HS-5 (cell line): ENCODE measurements at places on chromosomes 13 and 19.

DNA sequence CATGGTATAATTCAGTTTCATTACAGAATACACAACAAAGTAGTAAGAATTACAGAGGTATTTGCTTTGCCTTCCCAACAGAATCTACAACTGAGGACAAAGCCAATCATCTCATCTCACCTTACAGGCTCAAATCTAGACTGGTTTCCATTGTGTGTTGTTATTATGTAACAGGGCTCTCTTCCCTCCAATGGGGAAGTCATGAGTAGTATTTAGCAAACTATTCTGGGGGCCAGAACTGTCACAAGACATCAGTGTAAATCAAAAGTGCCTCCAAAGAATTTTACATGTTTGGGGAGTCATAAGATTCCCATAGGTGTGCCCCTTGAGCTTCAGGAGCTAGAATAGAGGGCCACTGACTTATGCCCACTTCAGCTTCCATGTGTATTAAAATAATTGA lies 187.0 kb upstream of the EDNRB start:
- no peak for DNase-seq

DNA sequence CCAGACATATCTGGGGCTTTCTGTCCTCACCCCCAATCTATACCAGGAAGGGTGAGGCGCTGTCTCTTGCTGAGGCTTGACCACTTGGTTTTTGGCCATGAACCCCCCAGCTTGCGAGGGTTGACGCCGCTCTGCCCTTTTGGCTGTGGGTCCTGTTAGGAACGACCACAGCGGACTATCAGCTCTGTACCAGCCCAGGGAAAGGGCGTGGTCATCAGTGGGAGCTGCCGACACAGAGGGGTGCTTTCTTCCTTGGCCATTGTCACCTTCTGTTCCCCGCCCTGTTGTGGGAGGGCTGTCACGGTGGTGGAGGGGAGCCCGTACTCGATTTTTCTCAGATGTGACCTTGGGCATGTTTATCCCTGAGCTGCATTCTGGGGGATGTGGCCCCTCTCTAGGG lies 5.7 kb downstream of the DCAF15 start:
- no peak for DNase-seq

GRCh38 chr13:31881495-31881882 lies 142.2 kb downstream of the RXFP2 start:
- no peak for DNase-seq

DNA sequence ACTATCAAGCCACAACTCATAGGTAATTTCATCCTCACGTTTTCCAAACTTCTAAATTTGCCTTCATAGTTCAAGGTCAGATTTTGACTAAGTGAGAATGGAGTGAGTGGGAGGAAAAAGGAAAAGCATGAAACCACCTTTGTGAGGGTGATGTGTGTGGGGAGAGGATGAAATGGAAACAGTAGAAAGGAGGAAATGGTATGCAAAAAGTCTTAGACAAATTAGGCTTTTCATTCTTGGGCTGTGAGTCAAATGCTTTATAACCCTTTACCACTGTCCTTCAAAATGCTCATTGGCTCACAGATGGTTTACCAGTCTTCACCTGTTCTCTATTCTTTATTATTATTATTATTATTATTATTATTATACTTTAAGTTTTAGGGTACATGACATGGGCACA lies 127.2 kb downstream of the RAP2A start:
- DNase-seq, result no peak

DNA sequence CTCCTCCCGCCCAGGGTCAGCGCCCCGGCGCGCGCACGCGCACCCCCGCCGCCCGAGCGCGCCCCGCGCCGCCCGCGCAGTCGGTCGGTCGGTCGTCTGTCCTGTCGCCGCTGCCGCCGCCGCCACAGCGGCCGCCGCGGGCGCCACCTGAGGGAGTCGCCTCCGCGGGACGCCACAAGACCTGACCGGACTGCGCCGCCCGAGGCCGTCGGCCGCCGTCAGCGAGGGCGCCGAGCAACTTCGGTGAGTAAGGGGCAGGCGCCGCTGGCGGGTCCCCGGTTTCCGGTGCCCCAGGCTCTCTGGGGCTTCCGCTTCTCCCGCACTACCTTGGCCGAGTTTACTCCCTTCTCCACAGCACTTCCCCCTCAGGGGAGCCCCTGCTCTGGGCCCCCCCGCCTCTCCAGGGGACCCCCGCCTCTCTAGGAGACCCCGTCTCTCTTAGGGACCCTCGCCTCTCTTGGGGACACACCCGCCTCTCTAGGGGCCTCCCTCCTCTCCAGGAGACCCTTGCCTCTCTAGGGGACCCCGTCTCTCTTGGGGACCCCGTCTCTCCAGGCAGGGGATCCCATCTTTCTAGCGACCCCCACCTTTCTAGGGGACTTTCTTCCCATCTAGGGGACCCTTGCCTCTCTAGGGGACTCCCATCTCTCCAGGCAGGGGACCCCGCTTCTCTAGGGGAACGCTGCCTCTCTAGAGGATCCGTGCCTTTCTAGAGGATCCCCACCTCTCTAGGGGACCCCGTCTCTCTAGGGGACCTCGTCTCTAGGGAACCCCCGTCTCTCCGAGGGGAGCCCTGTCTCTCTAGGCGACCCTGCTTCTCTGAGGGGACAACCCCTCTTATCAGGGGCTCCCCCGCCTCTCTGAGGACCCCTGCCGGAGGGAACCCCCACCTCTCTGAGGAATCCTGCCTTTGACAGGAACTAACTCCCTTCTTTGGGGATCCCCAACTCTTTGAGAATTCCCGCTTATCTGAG lies 19.3 kb upstream of the GATAD2A start:
- DNase-seq, result no peak

GRCh38 chr13:100710176-100710575 lies 35.6 kb upstream of the TMTC4 start:
- DNase-seq, result no peak

GRCh38 chr19:47613165-47614020 lies 4.5 kb downstream of the BICRA start:
- no peak for DNase-seq

DNA sequence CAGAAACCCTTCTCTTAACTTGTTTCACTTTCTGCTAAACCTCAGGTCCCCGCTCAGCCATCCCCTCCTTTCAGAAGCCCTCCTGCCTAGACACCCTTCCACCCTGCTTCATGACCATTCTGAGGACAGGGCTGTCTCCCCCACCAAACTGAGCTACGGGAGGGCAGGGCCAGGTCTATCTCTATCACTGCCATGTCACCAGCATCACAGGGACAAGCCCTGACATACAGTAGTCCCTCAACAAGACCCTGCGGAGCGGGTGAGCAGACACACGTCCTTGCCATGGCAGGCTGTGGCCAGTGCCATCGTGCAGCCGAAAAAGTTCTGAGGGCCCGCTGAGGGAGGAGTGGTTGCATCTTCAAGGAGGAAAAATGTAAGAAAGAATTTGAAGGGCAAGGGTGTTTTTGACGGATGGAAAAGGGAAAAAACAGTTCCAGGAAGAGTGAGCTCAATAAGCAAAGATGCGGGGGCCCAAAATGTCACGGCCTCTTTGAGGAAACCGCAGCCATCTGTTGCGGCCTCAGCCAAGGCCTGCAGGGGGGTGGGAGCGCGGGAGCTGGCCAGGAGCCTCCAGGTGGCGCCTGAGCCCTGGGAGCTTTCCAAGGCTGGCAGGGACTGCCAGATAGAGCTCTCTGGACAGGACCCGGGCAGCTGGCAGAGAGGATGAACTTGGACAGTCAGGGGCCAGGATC lies 8.1 kb downstream of the PTGIR start:
- no peak for DNase-seq

DNA sequence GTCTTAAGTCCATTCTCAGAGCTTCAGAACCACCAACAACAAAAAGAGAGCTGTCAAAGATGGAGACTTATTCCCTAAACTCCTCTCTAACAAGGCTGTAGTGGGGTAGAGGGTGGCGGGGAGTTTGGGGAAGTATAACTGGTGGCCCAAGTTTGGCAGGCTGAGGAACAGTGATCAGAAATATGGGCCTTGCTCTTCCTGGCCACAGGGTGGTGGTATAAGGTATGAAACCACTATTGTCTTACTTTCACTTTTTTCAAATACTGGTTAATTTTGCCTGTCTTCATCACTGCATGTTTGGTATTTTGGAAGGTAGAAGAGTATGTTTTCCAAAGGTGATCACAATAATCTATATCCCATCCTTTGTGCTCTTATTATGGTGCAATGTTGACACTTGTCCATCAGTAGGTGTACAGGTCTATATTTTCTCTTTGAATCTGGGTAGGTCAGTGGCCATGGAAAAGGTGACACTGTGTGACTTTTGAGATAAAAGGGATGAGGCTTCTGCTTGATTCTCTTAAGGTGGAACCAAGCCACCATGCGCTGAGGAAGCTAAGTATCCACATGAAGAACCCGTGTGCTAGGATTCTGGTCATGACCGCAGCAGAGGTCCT lies 23.2 kb upstream of the GPC5 start:
- no peak for DNase-seq

DNA sequence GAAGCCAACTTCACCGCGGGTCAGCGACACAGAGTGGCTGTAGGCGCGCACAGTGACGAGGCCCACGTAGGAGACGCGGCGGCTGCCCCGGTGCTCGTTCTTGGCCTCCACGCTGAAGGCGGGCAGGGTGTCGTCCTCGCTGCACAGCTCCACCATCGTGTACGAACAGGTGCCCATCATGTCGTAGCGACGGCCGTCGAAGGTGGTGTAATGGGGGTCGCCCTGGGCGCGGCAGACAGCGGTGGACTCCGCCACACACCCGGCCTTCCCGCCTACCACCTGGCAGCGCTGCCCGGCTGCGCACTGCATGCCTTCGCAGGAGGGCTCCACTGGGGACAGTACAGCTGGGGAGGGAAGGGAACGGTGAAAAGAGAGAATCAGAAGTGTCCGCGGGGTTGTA lies 10.0 kb downstream of the FCGBP start:
- no peak for DNase-seq

GRCh38 chr19:55212447-55212846 lies 3.1 kb upstream of the PTPRH start:
- no peak for DNase-seq

- DNase-seq, result peak; percentile 34
These were observed 19.9 kb downstream of the ONECUT3 start for GRCh38 chr19:1773184-1773583.

GRCh38 chr13:24075137-24075975 lies 85.2 kb upstream of the SPATA13 start:
- no peak for DNase-seq

- DNase-seq, result no peak
These were observed 1106.7 kb downstream of the EFNB2 start for GRCh38 chr13:105428811-105429210.

DNA sequence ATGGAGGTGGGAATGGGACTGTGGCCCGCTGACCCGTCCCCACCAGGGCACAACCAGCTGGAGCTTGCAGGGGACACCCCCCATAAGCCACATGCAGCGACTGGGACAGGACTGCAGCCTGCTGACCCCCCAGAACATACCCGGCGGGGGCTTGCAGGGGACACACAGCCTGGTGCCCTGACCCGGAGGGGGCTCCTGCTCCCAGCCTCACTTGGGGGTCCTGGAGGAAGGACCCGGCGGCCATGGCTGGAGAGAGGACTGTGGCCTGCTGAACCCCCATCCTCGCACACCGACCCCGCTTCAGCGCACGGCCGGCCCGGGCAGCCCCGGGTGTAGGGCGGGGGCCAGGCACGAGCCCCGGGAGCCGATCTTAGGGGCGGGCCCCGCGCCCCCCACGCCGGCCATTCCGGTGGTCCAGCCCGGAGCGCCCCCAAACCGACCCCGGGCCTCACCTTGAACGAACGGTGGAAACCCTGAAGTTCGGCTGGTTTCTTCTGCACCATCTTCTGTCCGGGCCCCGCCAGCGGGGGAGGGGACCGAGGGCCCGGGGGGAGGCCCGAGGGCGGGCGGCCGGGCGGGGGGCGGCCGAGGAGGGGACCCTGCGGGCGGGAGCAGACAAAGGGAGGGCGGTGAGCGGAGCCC lies 574 bp downstream of the MKNK2 start:
- DNase-seq, result no peak

DNA sequence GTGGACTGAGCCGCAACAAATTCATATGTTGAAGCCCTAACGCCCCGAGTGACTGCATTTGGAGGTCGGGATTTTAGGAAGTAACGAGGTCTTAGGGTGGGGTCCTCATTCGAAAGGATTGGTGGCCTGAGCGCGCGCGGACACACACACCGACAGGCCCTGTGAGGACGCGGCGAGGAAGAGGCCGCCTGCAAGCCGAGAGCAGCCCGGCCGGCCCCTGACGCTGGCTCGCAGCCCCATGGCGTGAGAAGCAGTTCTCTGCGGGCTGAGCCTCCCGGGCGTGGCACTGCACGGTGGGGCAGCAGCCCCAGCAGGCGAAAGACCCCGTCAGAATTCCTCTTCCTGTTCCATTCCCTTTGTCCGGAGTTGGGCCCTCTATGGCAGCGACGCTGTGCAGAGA lies 131.2 kb downstream of the CRYL1 start:
- no peak for DNase-seq

GRCh38 chr19:17058236-17058635 lies 17.0 kb downstream of the HAUS8 start:
- DNase-seq, result no peak

- DNase-seq, result peak; percentile 15
These were observed 48.8 kb downstream of the TPT1 start for GRCh38 chr13:45292176-45292575.

DNA sequence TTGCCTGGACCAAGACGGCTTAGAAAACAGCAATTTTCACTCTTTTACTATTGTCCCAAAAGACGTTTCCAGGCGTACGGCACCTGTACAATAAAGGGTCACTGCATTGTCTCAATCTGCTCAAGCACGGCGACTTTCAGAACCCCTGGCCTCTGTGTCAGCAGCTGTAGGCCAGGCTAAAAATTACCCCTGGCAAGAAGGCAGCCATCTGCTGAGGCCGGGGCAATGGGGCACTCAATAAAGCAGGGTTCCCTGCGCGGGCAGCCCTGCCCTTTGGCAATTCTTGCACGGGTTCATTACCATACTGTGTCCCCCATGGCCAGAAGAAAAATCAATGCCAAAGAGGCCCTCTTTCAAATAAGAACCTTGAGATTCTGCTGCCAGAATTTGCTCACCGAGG lies 52.1 kb downstream of the STK24 start:
- no peak for DNase-seq

DNA sequence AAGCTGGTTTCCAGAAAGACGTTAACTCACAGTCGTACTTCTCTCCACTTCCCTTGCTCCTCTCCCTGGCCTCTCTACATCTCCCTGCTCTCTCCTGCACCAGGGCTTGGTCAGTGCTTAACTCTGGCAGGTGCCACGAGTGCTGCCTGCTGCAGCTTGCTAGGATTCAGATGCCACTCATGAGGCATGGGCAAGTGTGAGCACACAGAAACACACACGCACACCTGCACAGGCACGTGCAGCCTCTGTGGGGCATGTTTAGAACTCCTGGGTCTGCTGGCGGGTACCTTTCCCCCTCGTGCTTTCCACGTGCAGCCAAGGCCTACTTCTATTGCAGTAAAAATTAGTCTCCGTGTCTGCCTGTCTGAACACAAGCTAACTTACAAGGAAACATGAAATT lies 31.8 kb downstream of the SOX1 start:
- no peak for DNase-seq

- no peak for DNase-seq
These were observed 35.3 kb downstream of the DACH1 start for GRCh38 chr13:71831716-71832115.

GRCh38 chr19:2722541-2723344 lies 1.6 kb upstream of the DIRAS1 start:
- DNase-seq, result peak; percentile 40

- DNase-seq, result no peak
These were observed 66.4 kb downstream of the ZAR1L start for GRCh38 chr13:32248801-32249200.

- no peak for DNase-seq
These were observed 399.1 kb upstream of the GPC6 start for GRCh38 chr13:92827503-92827902.

- no peak for DNase-seq
These were observed 17.7 kb downstream of the METTL21C start for GRCh38 chr13:102677122-102677521.

- no peak for DNase-seq
These were observed 112.6 kb upstream of the DACH1 start for GRCh38 chr13:71979616-71980015.
